Activated gamma-delta T cell (primary cell): ENCODE measurements at places on chromosomes 12 and 14.

GRCh38 chr12:108619369-108620160, 14.1 kb downstream of the SELPLG start:
- no peak for DNase-seq

GRCh38 chr12:112986291-112986800, 8.0 kb downstream of the OAS2 start:
- no peak for DNase-seq

GRCh38 chr12:89210277-89210676, 142.0 kb downstream of the DUSP6 start:
- no peak for DNase-seq

GRCh38 chr12:53413485-53414204, 10.0 kb upstream of the AMHR2 start:
- no peak for DNase-seq

GRCh38 chr14:87264272-87264785, 728.7 kb downstream of the GALC start:
- no peak for DNase-seq

- no peak for DNase-seq
Observed at GRCh38 chr12:72077111-72077820, 138.6 kb downstream of the TPH2 start.

- peak; percentile 70 for DNase-seq
Observed at GRCh38 chr12:10673659-10674384, at the start of gene STYK1. TSS of gene STYK1 (minus strand) at chr12:10674052. CDS start at chr12:10634618, 39,434 bp downstream.

- no peak for DNase-seq
Observed at GRCh38 chr12:63968673-63969072, 124.2 kb downstream of the SRGAP1 start.
